Thyroid gland (tissue), 4 donors: ENCODE measurements at places on chromosomes 1 and 21. TPM values are rescaled to one million over a fixed set of nuclear protein-coding genes. Genes with fewer than 3 reads are reported as not detected.

The DPT gene
- total RNA-seq: 56.0 TPM

The TMPRSS2 gene
- 15.1 TPM for total RNA-seq

The TCEANC2 gene
- total RNA-seq: 4.3 TPM

GRCh38 chr1:14340002-14340785 is 258.3 kb upstream of the KAZN start:
- DNase-seq: no peak

DNA sequence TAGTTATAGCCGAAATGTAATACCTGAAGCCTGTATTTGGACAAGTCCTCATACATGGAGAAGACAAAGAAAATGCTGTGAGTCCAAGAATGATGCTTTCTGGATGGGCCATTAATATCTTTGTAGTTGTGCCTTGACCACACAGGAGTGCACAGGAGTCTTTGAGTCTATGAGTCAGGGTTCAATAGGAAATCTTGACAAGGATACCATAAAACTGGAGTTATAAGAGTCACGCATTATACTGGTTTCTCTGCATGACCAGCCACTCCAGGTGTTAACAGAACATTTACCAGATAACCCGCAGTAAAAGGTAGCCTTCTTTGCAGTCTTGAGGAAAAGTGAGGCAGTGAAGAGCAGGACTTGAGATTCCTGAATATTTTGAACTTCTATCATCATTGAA is 464.6 kb upstream of the PKN2 start:
- no peak for DNase-seq

- DNase-seq: no peak
Observed at GRCh38 chr1:242185731-242186130, 186.8 kb upstream of the MAP1LC3C start.

GRCh38 chr1:34278211-34278610 is 101.5 kb downstream of the C1orf94 start:
- DNase-seq: no peak

DNA sequence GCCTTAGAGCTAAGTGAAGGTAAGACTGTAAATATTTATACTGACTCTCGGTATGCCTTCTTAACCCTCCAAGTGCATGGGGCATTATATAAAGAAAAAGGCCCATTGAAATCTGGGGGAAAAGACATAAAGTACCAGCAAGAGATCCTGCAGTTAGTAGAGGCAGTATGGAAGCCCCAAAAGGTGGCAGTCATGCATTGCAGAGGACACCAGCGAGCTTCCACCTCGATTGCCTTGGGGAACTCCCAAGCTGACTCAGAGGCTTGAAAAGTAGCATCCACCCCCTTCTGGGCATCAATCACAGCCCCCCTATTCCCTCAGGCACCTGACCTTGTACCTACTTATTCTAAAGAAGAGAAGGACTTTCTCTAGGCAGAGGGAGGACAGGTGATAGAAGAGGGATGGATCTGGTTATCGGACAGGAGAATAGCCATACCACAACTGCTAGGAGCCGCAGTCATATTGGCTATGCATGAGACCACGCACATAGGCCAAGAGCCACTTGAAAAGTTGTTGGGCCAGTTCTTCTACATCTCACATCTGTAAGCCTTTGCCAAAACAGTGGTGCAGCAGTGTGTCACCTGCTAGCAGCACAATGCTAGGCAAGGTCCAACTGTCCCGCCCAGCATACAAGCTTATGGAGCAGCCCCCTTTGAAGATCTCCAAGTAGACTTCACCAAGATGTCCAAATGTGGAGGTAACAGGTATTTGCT is 19.4 kb downstream of the PLA2G2F start:
- peak; percentile 53 for DNase-seq

DNA sequence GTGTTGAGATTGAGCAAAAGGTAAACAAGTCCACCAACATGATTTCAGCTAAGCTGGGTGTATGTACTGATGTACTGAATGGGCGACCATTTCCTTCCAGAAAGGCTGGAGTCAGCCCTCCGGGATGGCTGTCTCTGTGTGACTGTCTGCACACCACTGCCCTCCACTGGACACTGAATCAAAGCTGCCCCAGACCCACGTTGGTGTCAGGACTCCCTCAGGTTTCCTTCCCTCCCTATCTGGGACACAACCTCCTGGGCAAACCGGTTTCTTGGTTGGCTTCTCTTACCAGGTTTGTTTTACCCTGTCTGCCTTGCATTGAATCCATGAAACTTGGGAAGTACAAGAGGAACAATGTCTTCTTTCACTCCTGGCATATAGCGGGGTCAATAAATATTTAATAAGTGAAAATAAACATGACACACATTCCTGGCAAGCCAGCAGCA is 5.3 kb upstream of the SRP9 start:
- DNase-seq: peak; percentile 90

- no peak for DNase-seq
Observed at GRCh38 chr1:194076646-194077045, 890.2 kb upstream of the B3GALT2 start.
